ENCODE measurements at places on chromosomes 5 and 9. TPM values are rescaled to one million over a fixed set of nuclear protein-coding genes. Genes with fewer than 3 reads are reported as not detected.

Gene TSSK1B
- polyA plus RNA-seq, result not detected

Gene POLR3G
- polyA plus RNA-seq, result 2.9 TPM

- no peak for DNase-seq
Measured at GRCh38 chr5:139650689-139651042, 2.5 kb downstream of the CXXC5 start.

- DNase-seq, result no peak
Measured at GRCh38 chr5:12467799-12468198, 563.6 kb upstream of the CTNND2 start.

- DNase-seq, result no peak
Measured at GRCh38 chr5:138542180-138542955, 668 bp downstream of the ETF1 start.

GRCh38 chr5:35237580-35238376 is 7.5 kb upstream of the PRLR start:
- no peak for DNase-seq

GRCh38 chr9:109705515-109705914 is 74.5 kb upstream of the PALM2AKAP2 start:
- DNase-seq, result no peak

- no peak for DNase-seq
Measured at GRCh38 chr9:120405860-120406259, 174.1 kb downstream of the CDK5RAP2 start.

GRCh38 chr5:137632716-137633115 is 103.2 kb downstream of the KLHL3 start:
- DNase-seq, result no peak
